ENCODE measurements at places on chromosomes 4 and X. TPM values are rescaled to one million over a fixed set of nuclear protein-coding genes. Genes with fewer than 3 reads are reported as not detected.

DNA sequence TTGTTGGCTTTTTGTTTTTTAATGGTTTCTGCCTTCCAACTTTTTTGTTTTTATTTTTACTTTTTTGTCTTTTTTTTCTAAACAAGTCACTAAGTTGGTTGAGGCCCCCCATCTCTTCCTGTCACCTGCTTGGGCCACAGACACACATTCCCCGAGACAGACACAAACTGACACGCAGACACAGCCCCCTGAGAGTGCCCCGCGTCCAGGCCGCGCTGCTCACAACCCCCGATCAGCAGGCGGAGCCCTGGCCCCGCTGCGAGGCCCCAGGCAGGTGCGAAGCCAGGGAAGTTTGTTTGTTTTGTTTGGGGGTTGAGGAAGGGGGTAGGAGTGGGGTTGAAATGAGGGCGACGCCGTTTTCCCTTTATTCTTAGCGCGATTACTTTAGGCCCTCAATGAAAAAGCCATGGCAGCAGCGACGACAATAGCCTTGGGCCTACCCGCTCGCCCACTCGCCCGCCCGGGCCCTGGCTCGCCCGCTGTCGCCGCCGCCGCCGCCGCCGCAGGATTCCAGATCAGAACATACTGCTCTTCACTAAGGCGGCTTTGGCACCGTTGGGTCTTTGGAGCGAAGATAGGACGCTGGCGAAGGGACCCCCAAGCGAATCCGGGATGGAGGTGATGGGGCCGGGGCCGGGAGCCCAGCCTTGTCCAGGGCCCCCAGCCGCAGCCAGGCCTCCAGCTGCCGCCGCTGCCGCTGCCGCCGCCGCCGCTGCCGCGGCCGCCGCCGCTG, 3.1 kb downstream of the PHOX2B start:
- DNase-seq = no peak

- DNase-seq = no peak
Observed at GRCh38 chr4:150680651-150681050, 98.7 kb downstream of the MAB21L2 start.

DNA sequence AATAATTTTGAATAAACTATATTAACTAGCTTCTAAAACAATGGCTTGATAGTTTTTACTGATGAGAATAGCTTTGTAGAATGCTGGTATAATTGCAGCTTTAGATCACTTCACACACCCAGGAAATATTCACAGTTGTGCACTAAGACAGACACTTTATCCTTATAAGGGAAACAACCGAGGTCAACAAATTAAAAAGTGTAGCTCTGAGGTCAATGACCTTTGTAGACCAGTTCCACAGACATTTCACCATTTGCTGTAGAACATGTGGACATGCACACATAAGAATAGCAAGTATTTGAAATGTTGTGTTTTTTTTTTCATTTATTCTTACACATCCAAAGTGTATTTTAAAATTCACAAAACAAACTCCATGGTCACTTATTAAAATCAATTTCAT, 76.0 kb upstream of the MCF2 start:
- no peak for DNase-seq

DNA sequence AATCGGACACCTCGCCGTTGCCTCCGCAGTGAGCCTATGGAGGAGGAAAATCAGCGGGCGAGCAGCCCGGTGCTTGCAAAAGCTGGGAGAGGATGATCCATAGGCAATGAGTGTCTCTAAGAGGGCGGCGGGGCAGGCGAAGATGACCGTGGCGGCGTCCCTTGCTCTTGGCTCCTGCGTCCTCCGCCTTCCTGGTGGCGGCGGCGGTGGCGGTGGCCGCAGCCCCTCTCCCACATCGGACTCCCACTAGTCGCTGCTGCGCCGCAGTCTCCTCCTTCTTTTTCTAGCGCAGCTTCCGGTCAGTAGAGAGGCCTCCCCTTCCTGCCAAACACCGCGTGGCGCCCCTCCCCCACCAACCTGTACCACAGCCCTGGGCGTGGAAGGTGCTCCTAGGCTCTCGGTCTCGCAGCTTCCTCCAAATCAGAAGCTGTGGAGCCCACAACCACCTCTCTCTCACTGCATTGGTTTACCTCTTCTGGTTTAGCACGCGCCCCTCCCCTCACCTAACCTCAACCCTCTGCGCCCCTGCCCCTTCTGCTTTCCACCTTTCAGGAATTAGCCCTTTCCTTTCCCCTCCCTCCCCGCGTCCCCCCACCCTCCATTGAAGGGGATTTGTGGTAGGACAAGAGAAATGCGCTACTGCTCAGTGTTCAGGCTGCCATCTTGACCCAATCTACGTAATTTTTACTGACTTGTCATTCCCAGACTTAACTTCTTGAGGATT, at the start of gene SPIN3:
Gene SPIN3 (minus strand): TSS at position 271 of the 724 bp plus-strand sequence. CDS start 594 bp downstream, outside the sequence.
- DNase-seq = peak; percentile 69

DNA sequence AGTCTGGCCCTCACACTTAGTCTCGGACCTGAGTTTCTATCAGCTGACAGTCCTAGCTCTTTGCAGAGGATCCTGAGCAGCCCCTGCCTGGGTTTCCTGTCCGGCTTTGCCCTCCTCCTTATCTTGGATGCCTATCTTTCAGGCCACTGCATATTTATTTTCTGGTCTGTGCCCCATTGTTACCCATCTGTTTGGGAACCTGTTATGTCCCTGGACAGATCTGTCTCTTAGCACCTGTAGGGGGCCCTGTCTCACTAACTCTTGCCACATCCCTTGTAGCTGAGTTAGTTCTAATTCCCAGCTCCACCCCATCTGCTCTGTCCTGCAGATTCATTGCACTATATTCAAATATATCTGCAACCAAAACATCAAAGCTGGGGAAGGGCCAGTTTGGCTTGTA, 514.9 kb upstream of the LCORL start:
- DNase-seq = no peak

- peak; percentile 61 for DNase-seq
Observed at GRCh38 chr4:139015948-139016471, 429 bp downstream of the NOCT start.

Gene TASL
- polyA plus RNA-seq = not detected

Gene SPATA4
- polyA plus RNA-seq = 0.73 TPM

Gene NUP62CL
- not detected for polyA plus RNA-seq

Gene PASD1
- polyA plus RNA-seq = not detected

Gene MAGED4B
- 56.5 TPM for polyA plus RNA-seq

Gene CXCL3
- 2.1 TPM for polyA plus RNA-seq
